Posterior cingulate gyrus (tissue), 11 donors: ENCODE measurements at places on chromosomes 13 and 19.

DNA sequence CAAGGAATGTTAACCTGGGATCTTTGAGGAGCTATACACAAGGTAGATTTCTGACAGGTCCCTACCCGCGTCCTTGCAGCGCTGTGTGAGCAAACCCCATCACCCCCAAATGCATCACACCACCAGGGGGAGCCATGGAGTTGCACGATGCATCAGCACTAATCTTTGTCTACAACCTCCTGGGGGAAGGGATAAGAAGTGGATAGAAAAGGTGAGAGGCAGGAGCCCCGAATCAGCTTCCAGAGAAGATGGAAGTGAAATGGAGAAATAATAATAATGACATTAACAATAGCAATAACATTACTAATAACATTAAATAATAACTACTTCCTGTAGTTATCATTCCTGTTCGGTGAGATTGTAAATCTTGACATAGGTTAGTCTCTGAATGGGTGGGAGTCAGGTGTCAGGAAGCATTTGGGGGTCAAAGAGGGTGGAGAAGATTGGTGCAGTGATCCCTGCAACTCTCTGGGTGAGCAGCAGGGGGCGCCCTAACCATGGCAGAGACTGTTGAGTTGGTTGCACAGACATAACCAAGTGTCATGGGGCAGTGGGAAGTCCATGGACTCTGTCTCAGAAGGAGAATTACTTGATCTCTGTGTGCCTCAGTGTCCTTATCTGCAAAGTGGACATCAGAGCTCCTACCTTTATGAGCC lies 16.5 kb downstream of the SIGLEC7 start:
- peak; percentile 47 for DNase-seq

- no peak for DNase-seq
These were observed 960 bp upstream of the GSX1 start for GRCh38 chr13:27791146-27791900.

- DNase-seq = no peak
These were observed 15.1 kb downstream of the ZNF160 start for GRCh38 chr19:53088091-53088490.

DNA sequence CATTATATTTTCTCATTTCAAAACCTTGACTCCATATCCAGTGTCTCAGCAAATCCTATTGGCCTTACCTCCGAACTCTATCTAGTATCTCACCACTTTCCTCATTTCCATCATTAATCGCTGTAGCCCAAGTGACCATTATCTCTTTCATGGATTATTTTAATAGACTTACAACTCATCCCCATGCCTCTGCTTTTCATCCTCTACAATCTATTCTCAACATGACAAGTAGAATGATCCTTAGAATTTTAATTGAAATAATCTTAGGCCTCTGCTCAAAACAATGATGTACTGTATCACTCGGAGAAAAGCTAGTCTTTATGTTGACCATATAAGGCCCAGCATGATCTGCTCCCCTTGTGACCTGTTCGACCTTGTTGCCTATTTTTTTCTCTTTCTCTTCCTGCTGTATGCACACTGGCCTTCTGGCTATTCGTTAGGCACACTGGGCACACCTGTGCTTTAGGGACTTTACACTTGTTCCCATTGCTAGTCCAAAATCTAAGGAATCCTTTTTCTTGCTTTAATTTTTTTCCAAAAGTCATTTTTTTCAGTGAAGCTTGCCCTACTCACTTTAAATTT lies 21.4 kb downstream of the DNAJC15 start:
- no peak for DNase-seq

- no peak for DNase-seq
These were observed 11.3 kb downstream of the LCP1 start for GRCh38 chr13:46170687-46171086.

- no peak for DNase-seq
These were observed 209.1 kb downstream of the DIAPH3 start for GRCh38 chr13:59954601-59955000.

GRCh38 chr13:113099142-113099541 lies 6.4 kb upstream of the F7 start:
- no peak for DNase-seq

DNA sequence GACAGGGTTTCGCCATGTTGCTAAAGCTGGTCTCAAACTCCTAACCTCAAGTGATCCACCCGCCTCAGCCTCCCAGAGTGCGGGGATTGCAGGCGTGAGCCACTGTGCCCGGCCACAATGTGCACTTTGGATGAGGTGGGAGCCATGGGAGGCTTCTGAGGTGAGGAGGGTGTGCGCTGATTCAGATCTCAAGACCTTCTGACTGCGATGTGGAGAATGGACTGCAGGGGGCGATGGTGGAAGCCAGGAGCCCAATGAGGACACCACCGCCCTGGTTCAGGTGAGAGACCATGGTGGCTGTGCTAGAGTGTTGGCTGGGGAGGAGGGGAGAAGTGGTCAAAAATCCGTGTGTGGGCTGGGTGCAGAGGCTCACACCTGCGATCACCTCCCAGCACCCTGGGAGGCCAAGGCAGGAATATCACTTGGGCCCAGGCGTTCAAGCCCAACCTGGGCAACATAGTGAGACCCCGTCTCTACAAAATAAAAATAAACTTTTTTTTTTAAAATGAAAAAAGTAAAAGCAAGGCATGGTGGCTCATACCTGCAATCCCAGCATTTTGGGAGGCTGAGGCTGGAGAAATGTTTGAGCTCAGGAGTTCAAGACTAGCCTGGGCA lies 5.6 kb downstream of the INAFM1 start:
- DNase-seq = no peak
